ENCODE measurements at places on chromosomes 11 and 22.

DNA sequence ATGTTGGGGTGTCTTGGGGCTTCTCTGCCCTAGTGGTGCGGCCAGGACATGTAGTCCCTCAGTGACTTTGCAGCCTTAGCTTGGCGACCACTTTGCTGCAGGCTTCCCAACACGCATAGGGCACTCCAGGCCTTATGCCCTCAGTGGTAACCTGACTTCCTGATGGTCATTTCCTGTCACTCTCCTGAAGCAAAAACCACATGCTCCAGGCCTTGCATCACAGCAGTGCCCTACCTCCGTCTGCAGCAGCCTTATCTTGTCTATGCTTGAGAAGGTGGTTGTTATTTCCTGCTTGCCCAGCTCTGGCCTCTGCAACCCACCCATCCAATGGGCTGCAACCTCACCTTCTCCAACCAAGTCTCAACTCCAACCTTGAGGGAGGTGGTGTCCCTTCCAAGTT, 33.4 kb upstream of the PISD start:
- no peak for DNase-seq

DNA sequence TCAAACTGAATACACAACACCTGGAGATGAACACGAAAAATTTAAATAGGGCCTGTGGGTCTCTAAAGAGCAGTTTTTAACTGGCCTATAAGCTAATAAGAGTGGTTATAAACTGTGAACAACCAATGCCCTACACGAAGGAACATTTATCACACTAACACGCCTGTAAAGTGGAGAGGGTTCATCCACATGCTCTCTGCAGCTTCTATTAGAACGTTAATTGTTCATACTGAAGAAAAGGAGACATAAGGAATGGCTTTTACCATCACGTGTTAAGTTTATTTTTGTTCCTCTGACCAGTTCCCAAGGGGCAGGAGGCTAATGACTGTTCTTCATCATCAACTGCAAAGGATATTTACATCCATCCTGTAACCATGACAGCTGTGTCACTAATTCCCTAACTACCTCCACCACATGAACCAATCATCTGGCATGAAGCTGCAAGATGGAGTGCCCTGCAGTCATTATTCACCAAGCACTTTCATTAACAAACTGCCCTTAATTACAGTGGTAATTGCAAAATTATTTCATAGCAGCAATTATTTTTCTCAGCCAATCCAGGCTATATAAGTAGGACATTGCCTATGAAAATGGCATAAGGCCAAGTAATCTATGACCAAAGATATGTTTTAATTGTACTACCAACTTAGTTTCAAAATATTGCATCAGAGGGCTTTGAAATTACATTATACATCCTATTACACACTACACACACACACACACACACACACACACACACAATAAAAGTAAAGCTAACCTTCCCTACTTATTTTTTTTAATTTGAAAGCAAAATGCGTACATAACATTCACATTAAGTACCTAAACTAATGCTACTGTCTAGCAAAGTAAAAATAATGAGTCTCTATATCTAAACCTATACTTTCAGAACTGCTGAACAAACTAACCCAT, 186.7 kb downstream of the CADM1 start:
- no peak for DNase-seq

GRCh38 chr11:131928992-131929391, 558.6 kb downstream of the NTM start:
- no peak for DNase-seq

DNA sequence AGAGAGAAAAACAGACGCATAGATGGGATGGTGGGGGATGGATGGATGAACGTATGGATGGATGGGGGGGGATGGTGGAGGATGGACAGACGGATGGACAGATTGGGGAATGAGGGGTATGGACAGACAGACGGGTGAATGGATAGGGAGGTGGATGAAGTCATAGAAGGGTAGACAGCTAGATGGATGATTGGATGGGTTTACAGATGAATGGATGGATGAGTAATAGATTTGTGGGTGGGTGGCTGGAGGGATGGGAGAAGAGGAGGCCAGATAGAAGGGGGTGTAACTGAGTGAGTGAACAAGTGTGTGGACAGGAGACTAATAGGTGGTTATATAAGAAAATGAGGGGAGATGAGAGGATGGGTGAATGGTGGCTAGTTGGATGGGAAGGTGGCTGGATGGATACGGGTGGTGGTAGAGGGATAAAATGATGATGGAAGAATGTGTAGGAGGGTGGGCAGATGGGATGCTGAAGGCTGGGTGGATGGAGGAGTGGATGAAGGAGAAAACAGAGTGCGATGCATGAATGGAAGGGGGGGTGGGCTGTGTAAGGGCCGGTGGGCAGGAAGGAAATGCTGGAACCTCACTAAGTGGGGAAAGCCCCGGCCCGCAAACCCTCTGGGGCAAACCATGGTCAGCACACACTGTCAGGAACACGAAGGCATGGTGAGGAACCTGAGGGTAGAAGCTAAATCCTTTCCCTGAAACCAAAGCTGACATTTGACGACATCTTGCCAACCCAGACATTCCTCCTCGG, 21.6 kb downstream of the ARVCF start:
- DNase-seq: no peak

- DNase-seq: peak; percentile 52
These were observed 23.7 kb upstream of the PDE3B start for GRCh38 chr11:14619603-14620531.

DNA sequence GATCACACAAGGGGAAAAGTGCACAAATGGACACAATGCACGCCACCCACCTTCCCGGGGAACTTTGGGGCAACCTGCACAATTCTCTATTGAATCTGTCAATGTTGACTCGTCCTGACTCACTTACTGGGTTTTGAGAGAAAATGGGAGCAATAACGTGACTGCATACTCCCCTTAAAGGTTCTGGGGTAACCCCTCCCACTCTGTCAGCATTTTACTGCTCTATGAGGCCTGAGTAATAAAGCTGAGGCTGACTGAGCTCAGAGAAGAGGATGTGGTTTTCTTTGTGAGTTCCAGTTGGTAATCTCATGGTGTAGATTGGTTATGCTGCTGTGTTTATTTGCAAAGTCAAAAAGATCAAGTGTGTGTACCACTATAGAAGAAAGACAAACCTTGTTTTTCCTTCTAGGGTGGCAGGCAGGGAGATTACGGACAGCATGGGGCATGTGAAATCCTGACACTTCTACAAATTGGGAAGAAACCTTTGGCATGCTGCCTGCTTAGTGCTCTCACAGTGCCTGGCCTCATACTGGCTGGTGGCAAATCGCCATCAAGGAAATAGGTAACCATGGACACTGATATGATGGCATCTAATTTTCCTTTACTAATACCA, 16.1 kb upstream of the APOA1 start:
- no peak for DNase-seq

GRCh38 chr11:102117472-102118113, 7.3 kb downstream of the YAP1 start:
- no peak for DNase-seq

- DNase-seq: no peak
These were observed 443.7 kb downstream of the NTM start for GRCh38 chr11:131814108-131814507.

GRCh38 chr22:42396621-42397331, 35.4 kb downstream of the NFAM1 start:
- no peak for DNase-seq

GRCh38 chr22:39746600-39747262, 146.8 kb downstream of the ENTHD1 start:
- no peak for DNase-seq

Data from ureter (tissue), 1 donor.